ENCODE measurements at places on chromosomes 13 and 19. TPM values are rescaled to one million over a fixed set of nuclear protein-coding genes. Genes with fewer than 3 reads are reported as not detected.

Gene ATP4B
- not detected for total RNA-seq

Gene CLEC17A
- 1.0 TPM for total RNA-seq

Gene ZNF90
- 4.1 TPM for total RNA-seq

Gene QPCTL
- total RNA-seq: 3.3 TPM

Gene SLC25A42
- total RNA-seq: 10.1 TPM

Gene LILRA5
- total RNA-seq: not detected

Gene OR4F17
- total RNA-seq: not detected
